ENCODE measurements at places on chromosomes 1 and 21. TPM values are rescaled to one million over a fixed set of nuclear protein-coding genes. Genes with fewer than 3 reads are reported as not detected.

DNA sequence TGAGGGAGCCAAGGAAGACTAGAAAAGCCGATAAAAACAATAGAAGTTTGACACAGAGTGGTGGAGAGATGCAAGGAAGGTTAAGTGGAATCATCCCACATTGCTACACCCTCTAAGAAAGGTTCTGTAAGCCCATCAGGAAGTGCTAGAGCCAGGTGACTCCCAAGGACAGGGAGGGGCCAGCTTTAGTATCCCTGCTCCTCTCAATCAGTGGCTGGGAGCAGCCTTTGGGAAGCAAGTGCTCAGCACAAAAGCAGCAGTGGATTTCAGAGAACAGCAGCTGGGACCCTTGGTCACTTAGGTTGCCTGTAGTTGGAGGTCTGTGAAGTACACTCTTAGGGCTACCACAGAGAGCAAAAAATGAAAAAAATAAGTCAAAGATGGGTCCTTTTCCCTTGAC, 42.5 kb downstream of the NME7 start:
- DNase-seq: no peak

- no peak for DNase-seq
Observed at GRCh38 chr1:176628775-176629174, 165.8 kb downstream of the PAPPA2 start.

DNA sequence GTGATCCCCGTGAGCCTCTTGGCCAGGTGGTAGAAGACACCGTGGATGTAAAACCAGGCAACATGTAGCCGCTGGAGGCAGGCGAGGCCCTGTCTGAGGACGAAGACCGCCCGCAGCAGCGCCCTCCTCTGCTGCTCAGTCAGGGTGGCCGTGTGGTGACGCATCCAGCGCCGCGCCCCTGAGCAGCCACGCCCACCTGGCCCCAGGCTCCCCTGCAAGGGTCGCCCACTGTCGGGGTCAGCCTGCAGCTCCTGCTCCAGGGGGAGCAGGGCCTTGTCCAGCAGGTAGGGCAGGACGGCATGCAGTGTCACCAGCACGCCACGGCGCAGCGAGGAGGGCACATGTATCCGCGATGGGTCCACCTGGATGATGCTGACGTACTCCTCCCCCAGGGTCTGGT, 3.9 kb downstream of the PEX10 start:
- no peak for DNase-seq

DNA sequence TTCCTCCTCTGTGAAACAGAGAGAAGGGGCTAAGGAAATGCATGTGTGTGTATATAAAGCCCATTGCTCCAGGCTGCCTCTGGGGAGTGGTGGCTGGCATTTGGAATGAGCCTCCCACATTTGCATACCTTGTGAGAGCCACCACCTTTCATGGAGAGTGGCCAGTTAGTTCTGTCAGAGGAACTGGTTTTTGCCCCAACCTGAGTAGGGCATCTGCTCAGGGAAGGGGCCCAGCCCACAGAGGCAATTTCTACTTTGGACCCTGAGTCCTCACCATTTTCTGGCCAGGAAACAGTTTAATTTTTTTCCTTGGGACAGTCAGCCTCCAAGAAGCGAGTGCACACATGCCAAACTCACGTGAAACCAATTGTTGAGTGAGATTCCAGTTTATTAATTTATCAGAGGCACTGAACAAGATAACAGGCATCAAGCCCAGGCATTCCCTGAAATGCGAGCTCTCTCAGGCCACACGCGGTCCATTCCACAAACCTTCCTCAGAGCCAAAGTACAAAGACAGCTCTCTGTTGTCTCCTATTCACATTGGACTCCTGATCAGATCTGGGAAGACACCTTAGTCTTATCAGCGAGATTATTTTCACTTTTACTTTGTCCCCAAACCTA, 1.0 kb upstream of the SLC6A9 start:
- no peak for DNase-seq

DNA sequence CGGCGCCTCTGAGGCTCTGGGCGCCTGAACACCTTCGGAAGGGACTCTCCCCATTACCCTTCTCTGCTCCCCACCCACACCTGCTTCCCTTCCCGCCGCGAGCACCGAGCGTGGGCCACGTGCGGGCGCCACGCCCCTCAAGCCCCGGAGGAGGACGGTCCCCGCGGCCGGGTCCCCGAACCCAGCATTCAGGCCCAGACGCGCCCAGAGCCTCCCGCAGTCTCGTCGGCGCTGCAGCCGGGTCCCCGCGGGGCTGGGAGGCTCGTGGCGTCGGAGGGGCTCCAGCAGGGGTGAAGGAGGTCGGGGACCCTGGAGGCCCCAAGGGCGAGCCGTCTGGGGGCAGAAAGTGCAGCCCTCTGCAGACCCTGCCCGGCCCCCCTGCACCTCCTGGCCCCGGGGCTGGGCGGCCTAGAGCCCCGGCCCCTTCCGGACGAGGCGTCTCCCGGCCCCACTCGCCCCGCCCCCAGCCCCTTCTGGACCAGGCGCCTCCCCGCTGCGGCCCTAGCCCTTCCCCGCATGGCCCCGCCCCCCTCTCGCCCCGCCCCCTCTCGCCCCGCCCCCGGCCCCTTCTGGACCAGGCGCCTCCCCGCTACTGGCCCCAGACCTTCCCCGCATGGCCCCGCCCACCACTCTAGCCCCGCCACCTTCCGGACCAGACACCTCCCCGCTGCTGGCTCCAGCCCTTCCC, 378 bp upstream of the SMIM1 start:
- peak; percentile 80 for DNase-seq

- no peak for DNase-seq
Observed at GRCh38 chr1:222454186-222454585, 93.7 kb downstream of the HHIPL2 start.

DNA sequence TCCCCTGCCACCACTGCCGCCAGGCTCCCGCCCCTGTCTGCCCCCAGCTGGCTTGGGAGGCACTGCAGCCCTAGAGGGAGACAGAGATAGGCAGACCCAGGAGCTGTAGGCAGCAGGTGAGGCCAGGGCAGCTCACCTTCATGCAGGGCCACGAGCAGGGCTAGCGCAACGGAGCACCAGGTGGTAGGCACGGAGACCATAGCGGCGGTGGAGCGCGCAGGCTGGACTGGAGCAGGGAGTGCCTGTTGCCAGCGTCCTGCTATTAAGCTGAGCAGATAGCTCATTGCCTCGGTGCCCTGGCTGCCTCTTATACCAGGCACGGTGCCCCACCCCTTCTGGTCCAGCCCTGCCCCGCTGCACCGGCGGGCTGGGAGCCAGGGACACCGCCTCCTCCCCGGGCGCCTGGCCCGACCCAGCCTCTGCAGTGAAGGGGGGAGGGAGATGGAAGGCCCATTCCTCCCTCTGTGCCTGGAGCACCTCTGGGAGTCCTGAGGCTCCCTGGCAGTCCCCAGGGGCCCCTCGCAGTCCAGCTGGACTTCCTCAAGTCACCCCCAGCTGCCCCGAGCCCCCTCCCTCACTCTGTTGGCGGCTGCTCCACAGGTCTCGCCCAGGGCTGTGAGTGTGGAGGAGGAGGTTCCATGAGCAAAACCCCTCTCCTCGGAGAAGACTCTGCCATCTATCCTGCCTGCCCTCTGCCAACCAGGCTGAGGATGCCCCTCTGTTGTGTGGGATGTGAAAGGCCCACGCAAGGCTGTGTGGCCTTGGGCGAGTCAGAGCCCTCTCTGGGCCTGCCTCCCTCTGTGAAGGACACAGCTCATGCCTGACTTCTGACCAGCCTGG, at the start of gene EDN2:
Gene EDN2, minus strand, starts transcription at position 282 of the 840 bp plus-strand sequence. Its CDS starts 82 bp downstream, at position 200.
- DNase-seq: peak; percentile 47

DNA sequence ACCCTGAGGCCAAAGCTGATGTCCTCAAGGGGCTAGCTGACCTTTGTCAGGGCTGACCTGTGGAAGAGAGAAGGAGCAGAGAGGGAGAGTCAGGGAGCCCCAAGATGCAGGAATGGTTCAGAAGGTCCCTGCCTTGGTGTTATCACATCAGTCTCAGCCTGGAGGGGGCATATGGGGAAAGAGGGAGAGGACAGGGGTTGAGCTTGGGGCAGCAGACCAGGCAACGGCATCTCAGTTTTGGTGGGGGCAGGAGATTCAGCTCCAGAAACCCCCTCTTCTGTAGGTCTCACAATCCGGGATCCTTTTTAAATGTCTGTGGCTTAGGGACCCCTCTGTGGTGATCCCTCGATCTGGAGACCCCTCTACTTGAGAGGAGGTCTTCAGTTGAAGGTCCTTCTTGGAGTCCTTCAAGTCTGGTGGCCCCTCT, 815 bp downstream of the S100A13 start:
- DNase-seq: no peak

DNA sequence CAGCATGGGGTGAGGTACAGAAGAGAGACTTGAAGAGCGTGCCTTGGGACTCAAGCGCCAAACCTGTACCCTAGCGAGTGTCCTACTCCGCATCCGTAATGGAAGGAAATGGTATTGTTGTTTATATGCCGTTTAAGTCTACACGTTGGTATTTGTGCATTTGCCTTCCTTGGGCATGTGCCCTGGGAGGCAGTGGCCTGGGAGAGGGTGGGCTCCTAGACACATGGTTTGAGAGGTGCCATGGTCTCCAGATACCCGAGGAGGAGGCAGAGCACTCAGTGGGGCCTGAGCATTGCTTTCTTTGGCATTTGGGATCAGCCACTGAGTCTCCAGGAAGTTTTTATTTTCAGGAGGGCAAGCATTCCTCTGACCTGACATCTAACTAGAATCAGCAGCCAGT, 6.5 kb downstream of the ZNF672 start:
- DNase-seq: no peak

DNA sequence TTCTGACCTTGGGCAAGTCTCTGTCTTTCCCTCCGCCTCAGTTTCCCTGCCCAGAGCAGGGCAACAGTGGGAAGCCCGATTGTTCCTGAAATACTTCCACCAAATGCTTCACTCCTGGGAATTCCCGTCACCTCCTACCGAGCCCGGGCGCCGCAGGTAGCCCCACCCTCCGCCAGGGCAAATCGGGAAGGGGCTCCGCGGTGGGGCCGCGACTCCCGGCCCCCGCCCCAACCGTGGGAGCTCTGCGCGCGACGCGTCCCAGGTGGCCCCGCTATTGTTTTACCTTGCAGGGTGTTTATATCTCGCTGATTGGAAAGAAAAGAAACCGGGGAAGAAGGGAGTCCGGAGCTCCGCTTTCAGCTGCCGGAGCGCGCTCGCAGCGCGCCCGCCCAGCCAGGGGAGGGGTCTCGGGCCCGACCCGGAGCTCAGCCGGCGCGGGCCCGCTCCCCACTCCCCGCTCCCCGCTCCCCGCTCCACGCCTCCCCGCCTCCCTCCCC, 407 bp downstream of the IGSF3 start:
- DNase-seq: no peak

DNA sequence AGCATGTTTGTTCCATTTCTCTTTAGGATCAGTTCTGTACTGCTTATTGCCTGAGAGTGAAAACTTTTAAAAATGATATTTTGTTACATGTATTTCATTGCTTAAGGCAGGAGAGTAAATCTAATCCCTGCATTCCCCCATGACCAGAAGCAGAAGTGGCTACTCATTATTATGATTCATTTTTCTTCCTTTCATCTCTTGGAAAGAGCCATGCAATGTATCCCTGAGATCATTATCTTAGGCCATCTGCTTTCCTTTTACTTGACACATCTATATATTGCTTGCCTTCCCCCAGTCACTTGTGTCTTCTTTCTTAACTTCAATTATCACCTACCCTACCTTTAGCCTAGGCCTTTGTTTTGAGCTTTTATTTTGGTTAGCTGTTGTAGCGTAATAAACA, 430.4 kb upstream of the CHRM3 start:
- DNase-seq: no peak

DNA sequence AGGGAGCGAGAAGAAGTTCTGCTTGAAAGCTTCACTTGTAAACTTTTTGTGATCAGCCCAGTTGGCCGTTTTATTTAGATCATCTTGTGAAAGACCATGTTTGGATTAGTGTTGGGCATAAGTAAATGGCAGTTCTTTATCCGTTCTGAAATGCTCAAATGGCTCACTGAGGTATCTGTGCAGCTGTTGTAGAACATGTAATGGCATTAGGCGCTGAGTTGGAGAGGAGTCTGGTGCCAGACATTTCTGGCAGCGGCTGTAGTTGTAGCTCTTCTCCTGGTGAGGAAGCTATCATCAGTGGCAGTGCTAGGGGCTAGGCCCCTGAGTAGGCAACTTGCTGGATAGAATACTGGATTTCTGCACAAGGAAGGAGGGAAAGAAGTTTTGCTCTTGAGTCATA, 321.6 kb downstream of the LMO4 start:
- no peak for DNase-seq

DNA sequence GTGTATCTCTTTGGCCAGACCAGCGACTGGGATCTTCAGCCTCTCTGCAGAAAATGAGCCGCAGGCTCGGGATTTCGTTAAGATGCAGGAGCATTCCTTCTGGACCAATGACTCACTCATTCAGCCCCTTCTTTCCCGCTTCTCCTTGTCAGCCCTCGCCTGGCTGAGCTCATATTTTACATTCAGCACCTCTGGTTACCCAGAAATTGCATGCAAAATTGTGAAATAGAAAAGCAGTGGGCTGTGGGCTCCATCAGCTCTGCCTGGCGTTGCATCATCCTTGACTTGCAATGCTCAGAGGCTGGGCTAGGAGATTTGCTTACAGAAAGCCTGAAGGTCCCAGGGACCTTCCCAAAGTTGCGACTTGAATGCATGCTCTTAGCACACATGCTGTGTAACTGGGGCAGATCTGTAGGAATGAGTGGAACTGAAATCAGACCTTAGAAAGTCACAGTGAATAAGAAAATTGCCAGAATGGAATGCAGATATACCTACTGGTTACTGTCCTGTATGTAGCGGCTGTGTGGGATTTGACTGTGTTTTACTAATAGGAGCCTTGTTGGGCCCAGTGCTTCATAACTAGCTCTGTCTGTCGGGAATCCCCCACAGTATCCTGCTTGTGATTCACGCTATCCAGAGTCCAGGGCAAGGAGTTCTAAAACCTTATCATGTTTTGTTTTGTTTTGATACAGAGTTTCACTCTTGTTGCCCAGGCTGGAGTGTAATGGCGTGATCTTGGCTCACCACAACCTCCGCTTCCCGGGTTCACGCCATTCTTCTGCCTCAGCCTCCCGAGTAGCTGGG, 444.8 kb downstream of the KIF26B start:
- DNase-seq: peak; percentile 16

GRCh38 chr1:46552357-46553237, 1.1 kb upstream of the KNCN start:
- DNase-seq: no peak

DNA sequence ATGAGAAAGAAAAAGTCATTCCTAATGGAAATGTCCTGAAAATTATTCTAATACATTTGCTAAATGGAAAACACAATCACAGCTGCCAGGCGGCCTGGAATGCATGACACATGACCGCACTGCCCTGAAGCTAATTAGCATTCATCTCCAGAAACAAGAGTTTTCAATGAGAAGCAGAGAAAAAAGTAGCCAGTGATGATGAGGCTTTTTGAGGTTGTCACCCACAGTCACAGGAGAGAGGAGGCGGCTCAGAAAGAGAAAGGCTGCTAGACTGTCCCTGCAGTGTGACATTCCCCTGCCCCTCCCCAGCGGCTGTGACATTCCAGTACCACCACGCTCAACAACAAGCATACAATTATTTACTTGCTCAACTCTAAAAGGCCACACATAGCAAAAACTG, 122.9 kb upstream of the KRTAP19-8 start:
- DNase-seq: no peak

The NTNG1 gene
- not detected for total RNA-seq

The PROK1 gene
- total RNA-seq: 0.38 TPM

The SLC6A9 gene
- 0.29 TPM for total RNA-seq

The APCS gene
- not detected for total RNA-seq

The TRAF3IP3 gene
- not detected for total RNA-seq
